ENCODE measurements at places on chromosomes 16 and 17. TPM values are rescaled to one million over a fixed set of nuclear protein-coding genes. Genes with fewer than 3 reads are reported as not detected.

- DNase-seq: no peak
Measured at GRCh38 chr17:17228521-17229279, 8.3 kb downstream of the FLCN start.

- no peak for DNase-seq
Measured at GRCh38 chr17:76276069-76276431, 10.9 kb downstream of the UBALD2 start.

DNA sequence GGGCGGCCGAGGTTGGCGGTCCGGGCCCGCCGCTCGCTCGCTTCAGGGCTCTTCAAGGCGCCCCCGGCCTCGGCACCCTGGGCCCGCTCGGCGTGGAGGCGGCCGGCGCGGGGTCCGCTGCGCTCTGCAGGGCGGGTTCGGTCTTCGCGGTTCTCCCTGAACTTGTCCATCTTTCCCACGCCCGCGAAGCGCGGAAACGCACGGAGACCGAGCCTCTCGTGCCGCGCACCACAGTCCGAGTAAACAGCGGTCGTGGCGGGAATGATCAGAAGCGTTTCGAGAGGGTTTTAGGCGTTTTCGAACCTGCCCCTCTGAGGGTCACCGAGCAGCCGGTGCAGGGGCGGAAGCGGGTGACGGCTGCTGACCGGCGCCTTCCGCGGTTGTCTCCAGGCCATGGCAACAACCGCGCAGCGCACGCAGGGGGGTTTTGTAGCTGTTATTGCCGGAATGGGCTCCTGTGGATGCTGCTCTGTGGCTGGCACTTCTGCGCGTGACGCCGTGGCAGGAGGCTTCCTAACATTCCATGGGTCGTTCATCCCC, 414 bp downstream of the NARF start:
- peak; percentile 28 for DNase-seq

DNA sequence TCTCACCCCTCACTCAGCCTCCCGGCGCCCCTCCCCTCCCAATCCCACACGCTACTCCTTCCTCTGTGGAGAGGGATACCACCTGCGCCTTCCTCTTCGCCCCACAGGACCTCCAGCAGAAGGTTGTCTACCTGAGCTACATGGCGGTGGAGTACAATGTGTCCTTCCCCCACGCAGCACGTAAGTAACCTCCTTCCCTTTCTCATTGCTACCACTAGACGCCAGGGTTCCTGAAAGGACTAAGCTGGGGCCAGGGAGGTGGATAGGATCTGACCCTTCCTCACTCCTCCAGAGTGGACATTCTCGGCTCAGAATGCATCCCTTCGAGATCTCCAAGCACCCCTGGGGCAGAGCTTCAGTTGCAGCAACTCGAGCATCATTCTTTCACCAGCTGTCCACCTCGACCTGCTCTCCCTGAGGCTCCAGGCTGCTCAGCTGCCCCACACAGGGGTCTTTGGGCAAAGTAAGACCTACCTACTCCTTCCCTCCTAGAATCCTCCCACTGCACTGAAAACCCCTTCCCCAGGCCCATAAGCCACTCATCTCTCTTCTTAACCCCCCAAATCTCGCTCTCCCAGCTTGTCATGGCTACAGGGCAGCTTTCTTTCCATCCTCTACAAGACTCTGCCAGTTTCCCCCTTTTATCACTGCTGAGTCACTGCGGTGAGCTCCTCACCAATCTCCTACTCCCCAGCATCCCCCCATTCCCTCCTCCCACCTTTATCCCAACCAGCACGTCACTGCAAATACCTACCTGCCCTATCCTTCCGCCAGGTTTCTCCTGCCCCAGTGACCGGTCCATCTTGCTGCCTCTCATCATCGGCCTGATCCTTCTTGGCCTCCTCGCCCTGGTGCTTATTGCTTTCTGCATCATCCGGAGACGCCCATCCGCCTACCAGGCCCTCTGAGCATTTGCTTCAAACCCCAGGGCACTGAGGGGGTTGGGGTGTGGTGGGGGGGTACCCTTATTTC, 1.5 kb downstream of the CD68 start:
- no peak for DNase-seq

GRCh38 chr16:17561056-17561455, 90.3 kb upstream of the XYLT1 start:
- no peak for DNase-seq

DNA sequence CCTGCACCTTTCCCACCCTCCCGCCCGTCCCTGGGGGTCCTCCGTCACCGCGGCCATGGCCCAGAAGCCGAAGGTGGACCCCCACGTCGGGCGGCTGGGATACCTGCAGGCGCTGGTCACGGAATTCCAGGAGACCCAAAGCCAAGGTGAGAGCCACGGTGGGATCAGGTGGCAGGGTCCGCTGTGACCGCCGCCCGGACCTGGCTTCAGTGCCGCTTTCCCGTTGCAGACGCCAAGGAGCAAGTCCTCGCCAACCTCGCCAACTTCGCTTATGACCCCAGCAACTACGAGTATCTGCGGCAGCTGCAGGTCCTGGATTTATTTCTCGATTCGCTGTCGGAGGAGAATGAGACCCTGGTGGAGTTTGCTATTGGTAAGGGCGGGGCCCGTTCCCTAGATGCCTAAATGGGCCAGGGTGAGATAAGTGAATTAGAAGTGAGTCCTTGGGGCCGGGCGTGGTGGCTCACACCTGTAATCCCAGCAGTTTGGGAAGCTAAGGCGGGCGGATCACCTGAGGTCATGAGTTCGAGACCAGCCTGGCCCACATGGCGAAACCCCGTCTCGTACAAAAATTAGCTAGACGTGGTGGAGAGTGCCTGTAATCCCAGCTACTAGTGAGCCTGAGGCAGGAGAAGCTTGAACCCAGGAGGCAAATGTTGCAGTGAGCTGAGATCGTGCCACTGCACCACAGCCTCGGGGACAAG, 617 bp downstream of the ARMC7 start:
- no peak for DNase-seq

- DNase-seq: no peak
Measured at GRCh38 chr16:9105189-9105588, 13.7 kb downstream of the HAPSTR1 start.

- no peak for DNase-seq
Measured at GRCh38 chr17:44915321-44915726, at the start of gene GFAP. Gene GFAP, minus strand, starts transcription at chr17:44915500. Its CDS starts 14 bp downstream, at chr17:44915486.

The KRTAP17-1 gene
- total RNA-seq: not detected

The ADAP2 gene
- total RNA-seq: 15.5 TPM

All from Caki2 (cell line).